ENCODE measurements at places on chromosomes 5 and 9.

DNA sequence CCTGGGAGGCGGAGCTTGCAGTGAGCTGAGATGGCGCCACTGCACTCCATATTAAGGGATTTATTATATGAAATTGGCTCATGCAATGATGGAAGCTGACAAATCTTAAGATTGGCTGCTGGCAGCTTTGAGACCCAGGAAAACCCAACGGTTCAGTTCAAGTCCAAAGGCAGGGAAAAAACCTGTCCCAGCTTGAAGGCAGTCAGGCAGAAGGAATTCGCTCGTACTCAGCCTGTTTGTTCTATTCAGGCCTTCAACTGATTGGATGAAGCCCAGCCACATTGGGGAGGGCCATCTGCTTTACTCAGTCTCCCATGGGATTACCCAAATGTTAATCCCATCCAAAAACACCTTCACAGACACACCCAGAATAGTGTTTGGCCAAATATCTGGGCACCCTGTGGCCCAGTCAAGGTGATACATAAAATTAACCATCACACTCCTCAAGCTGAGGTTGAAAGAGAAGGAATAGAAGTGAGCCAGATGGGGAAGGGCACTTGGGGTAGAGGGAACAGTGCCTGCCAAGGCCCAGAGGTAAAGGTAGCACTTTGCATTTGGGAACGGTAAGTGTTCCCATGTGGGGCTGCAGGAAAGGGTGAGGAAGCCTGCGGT is 8.5 kb upstream of the ORM1 start:
- DNase-seq, result no peak

DNA sequence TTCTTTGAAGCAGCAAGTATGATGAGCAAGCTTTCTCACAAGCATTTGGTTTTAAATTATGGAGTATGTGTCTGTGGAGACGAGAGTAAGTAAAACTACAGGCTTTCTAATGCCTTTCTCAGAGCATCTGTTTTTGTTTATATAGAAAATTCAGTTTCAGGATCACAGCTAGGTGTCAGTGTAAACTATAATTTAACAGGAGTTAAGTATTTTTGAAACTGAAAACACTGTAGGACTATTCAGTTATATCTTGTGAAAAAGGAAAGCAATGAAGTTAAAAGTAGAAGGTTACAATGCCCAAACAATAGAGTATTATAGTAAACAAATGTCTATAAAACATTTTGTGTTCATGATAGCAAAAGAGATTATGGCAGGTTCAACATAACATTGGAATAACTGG is 88.6 kb downstream of the JAK2 start:
- DNase-seq, result no peak

DNA sequence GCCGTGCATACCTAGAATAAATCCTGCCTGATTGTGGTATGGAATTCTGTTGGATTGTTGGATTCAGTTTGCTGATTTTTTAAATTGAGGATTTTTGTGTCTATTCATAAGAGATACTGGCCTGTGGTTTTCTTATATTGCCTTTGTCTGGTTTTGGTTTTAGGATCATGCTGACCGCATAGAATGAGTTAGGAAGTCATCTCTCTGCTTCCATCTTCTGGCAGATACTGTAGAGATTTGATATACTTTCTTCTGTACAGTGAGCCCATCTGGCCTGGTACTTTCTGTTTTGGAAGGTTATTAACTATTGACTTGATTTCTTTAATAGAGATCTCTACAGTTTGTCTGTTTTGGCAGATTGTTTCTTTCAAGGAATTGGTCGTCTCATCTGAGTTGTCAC is 14.7 kb downstream of the CEP72 start:
- no peak for DNase-seq

- DNase-seq, result no peak
These were observed 216.8 kb upstream of the PIK3R1 start for GRCh38 chr5:67998709-67999261.

- no peak for DNase-seq
These were observed 370.0 kb downstream of the ZSWIM6 start for GRCh38 chr5:61701877-61702602.

GRCh38 chr9:90904706-90905478 is 103.3 kb downstream of the SYK start:
- DNase-seq, result no peak

- no peak for DNase-seq
These were observed 113.6 kb downstream of the GNA14 start for GRCh38 chr9:77534376-77535057.

DNA sequence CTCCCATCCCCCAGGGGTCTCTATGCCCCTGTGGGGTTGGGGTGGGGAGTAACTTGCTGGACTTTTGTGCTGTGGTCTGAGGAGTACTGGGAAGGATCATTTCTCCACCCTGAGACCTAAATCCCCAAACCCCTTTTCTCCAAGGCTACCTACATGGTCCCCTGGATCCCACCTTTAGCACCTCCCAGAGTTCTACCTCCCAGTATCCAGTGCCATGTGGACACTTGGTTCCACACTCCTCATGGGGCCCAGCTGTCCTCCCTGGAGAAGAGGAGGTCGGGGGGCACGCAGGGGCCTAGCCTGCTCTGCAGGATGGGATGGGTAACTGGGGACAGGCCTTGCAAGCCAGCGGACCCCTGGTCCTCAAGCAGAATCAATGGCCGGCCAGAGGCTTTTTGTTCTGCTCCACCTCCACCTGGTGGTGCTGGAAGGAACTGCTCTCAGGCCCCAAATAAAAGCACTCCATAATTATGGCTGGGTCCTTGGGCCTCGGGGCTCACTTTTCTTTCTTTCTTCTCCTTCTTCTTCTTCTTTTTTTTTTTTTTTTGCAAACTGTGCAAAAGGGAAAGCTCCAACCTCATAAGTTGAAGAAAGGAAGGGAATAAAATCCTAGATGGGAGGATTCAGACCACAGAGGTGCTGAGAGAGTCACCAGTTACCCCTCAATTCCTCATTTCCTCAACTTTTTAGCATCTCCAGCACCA is 68.4 kb downstream of the PSD2 start:
- peak; percentile 26 for DNase-seq

GRCh38 chr5:124087752-124088151 is 575.8 kb downstream of the CSNK1G3 start:
- DNase-seq, result no peak

GRCh38 chr5:147081311-147081764 is 153.5 kb upstream of the STK32A start:
- DNase-seq, result no peak

GRCh38 chr9:30522061-30522460 is 1862.4 kb upstream of the ACO1 start:
- no peak for DNase-seq

- no peak for DNase-seq
These were observed 191.6 kb upstream of the CTNND2 start for GRCh38 chr5:12095808-12096281.

DNA sequence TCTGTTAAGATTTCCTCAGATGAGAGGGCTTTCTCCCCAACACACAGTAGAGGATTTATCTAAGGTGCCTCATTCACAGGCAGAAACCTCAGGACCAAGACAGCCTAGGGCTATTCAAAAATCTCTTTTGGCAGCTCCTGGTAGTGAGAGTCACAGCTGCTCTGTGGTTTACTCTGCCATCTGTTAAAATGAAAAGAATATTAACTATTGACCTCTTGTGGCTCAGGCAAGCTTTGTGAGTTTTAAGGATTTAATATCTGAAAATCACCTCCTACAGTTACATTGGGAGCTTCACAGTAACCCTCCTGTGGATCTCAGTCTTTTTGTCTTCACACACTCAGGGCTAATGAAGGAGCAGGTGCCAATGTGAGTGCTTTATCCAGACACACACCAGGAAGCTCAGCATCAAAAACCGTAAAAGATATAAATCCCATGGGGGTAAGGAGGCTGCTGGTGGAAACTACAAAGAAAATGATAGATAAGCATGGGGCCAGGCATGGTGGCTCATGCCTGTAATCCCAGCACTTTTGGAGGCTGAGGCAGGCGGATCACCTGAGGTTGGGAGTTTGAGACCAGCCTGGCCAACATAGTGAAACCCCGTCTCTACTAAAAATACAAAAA is 29.7 kb downstream of the PPP1R2B start:
- no peak for DNase-seq

GRCh38 chr9:75491533-75491932 is 398.9 kb upstream of the PCSK5 start:
- no peak for DNase-seq

DNA sequence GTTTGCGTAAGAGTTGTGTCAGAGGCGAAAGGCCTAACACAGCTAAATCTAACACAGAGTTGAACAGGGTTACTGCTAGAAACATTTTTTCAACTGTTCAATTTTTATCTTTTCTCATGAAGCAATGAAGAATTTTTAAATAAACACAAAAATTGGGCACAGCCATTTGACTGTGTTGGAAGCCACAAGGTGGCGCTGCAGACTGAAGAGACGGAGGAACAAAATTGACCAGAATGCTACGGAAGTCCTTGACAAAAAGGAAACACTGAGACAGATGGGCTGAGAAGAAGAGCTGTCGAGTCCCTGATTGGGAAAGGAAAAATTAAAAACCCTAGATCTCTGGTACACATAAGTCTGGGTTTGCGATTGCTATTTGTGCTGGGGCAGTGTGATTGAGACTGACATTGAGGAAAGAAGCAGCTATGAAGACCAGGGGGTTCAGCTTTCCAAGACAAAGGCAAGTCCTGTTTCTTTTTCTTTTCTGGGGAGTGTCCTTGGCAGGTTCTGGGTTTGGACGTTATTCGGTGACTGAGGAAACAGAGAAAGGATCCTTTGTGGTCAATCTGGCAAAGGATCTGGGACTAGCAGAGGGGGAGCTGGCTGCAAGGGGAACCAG is at the start of gene PCDHB9:
Gene PCDHB9 (plus strand): TSS at position 265 of the 616 bp plus-strand sequence. CDS start 158 bp downstream, at position 423.
- no peak for DNase-seq

GRCh38 chr9:137445275-137445807 is 4.2 kb upstream of the ENTPD8 start:
- DNase-seq, result peak; percentile 83

DNA sequence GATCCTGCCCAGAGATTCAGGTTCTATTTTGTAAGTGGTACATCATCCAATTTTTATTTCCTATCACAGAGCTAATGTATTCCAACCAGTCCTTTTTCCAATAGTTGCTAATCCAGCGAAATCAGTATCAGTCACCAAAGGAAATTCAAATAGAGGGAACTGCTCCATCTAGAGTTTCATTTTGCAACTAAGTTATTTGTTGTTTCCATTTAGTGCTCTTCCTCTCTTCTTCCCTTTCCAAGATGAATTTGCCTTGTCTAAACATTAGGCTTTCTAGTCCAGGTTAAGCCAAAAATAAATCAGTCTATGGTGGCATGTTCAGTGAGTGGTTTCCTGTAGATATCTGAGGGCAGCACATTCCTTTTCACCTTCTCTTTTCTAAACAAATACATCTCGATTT is 79.8 kb upstream of the SPATA31D4 start:
- DNase-seq, result no peak

GRCh38 chr9:135952664-135953206 is 8.4 kb downstream of the UBAC1 start:
- DNase-seq, result no peak

GRCh38 chr5:105659396-105659795 is 2011.3 kb downstream of the EFNA5 start:
- DNase-seq, result no peak

- no peak for DNase-seq
These were observed 56.0 kb downstream of the PAPPA start for GRCh38 chr9:116209414-116210116.

GRCh38 chr5:107431998-107432397 is 238.7 kb downstream of the EFNA5 start:
- no peak for DNase-seq

GRCh38 chr9:69970001-69970533 is 73.6 kb upstream of the MAMDC2 start:
- no peak for DNase-seq

DNA sequence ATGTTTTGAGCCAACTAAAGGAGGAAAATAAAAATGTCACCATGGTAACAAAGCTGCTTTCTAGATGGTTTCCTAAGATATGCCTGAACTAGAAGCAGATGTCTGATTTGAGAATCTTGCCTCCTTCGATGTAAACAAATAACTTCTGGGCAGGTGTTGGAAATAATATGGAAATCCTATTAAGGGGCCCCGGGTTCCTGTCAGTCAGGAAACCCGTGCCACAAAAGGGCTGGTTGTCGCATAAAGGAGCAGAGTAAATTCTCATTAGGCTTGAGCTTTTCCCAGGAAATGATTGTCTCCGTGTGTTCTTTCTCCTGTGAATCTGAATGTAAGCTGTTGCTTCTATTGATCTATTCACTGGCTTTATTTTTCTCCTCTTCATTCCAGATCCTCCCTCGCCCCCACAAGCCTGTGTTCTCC is 90.8 kb downstream of the TLE4 start:
- no peak for DNase-seq

DNA sequence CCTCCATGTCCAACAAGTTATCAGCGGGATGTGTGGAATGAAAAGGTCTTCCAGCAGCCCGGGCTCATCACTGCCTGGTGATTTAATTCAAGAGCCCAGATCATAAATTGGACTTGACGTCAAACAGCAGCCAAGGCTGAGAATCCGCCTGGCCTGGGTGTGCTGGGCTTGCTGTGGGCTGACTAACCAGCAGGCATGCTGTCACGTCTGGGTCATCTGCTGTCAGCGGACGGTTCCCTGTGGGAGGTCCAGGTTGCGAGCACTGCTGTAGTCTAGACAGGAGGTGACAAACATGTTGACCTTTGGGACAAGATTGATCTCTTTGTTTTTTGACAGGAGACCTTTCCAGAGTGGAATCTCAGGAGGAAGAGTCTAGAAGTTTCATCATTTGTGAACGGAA is 289.7 kb downstream of the OSTF1 start:
- DNase-seq, result no peak

DNA sequence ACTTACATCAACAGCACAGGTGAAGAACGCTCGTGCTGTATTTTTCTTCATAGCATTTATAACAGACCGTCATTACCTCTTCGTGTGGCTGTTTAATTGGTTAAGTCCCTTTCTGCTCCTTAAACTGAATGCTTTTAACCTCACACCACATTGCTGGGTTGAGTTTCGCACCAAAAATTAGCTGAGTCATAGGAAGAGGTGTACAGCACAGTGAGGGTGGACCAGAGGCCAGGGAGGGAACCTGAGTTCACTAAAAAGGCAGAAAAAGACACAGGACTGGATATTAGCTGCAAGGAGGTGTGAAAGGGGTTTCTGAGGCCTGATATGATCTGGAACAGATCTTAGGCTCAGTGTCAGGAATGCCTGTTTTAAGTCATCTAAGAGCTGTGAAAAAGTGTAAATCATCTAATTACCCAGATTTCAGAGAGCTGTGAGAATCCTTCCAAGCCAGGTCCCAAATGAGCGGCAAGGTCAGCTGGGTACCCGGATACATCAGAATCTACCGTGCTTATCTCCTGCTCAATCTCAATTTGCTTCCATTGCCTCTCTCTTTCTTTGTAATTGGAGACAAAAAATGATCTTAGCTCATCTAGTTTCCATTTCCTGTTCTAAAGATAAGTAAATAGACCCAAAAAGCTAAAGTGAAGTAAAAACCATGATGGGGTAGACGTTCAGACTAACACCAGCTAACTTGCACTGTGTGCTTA is 7.1 kb upstream of the CFAP90 start:
- no peak for DNase-seq

DNA sequence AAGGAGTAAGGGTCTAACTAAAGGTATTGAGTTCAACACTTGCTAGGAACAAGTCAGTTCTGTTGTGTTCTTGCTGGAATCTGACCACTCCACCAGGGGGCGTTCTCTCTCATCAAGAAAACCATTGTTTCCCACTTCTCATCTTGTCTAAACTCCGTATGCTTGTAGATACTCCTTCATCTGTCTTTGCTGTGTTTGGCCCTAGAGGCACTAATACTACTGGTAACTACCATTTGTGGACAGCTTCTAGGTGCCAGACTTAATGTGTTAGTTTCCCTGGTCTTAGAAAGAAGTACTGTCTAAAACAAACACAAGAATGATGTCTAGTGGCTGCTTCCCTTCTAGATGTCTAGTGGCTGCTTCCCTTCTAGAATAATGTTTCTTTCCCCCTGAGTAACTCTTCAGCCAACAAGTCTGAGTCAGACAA is 18.7 kb upstream of the PTPDC1 start:
- DNase-seq, result peak; percentile 62
